ENCODE measurements at places on chromosomes 12 and 14. TPM values are rescaled to one million over a fixed set of nuclear protein-coding genes. Genes with fewer than 3 reads are reported as not detected.

DNA sequence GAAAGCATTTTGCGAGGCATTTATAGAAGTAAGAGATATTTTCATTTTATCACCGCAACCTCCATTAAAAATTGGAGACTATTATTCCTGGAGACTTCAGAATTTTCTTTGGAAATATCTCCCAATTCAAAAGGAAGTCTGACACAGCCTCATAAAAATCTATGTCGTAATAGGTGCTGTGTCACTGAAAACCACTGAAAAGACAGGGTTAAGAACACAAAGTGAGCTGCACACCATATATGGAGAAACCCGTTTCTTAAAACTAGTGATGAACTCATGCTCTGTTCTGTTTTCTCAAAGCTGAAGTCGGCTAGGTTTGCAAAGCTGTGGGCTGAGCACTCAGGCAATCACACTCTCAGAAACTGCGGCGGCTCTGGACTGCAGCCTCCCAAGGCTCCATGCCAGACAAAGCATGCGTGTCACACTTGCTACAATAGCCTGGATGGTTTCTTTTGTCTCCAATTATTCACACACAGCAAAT is at the start of gene GLIPR1:
TSS of gene GLIPR1 (plus strand) at position 287 of the 481 bp plus-strand sequence. CDS start at position 413, 126 bp downstream.
- peaks cover 69% of the 10 kb centered on the region for H3K4me1 ChIP-seq
- peak within 1 kb of the TSS; percentile 99 for H3K4me3 ChIP-seq
- no peaks in the 10 kb centered on the region for H3K27me3 ChIP-seq
- DNase-seq = peak; percentile 89
- peaks cover 31% of the 10 kb centered on the region for H3K36me3 ChIP-seq

CATSPERB gene
- total RNA-seq = 0.29 TPM

DNA sequence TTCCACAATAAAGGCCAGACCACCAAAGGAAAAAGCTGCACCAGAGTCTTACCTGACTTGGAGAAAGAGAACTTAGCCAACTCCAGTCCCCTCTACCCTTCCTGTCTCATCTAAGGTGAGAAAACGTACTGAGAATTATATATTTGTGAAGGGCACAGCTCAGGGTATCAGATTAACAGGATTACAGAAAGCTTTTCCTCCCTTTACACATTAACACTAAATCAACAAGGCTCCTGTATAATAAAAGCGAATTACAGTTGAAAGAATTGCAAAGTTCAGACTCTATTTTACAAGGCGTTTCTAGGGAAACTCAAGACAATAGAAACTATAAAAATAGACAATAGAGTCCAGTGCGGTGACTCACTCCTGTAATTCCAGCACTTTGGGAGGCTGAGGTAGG is 82.7 kb upstream of the RPL10L start:
- no peak for DNase-seq
- H3K36me3 ChIP-seq = no peaks in the 10 kb centered on the region
- no peaks in the 10 kb centered on the region for H3K4me1 ChIP-seq
- H3K4me3 ChIP-seq = no peak overlapping the region

HOXC11 gene
- total RNA-seq = not detected

TAS2R7 gene
- total RNA-seq = not detected

- peaks cover 56% of the 10 kb centered on the region for H3K27me3 ChIP-seq
- H3K4me3 ChIP-seq = no peak overlapping the region
- peaks cover 5% of the 10 kb centered on the region for H3K4me1 ChIP-seq
- H3K36me3 ChIP-seq = no peaks in the 10 kb centered on the region
- H3K27ac ChIP-seq = no peak overlapping the region
- DNase-seq = no peak
These were observed 135.1 kb downstream of the SAMD4A start for GRCh38 chr14:54702014-54702491.

DNA sequence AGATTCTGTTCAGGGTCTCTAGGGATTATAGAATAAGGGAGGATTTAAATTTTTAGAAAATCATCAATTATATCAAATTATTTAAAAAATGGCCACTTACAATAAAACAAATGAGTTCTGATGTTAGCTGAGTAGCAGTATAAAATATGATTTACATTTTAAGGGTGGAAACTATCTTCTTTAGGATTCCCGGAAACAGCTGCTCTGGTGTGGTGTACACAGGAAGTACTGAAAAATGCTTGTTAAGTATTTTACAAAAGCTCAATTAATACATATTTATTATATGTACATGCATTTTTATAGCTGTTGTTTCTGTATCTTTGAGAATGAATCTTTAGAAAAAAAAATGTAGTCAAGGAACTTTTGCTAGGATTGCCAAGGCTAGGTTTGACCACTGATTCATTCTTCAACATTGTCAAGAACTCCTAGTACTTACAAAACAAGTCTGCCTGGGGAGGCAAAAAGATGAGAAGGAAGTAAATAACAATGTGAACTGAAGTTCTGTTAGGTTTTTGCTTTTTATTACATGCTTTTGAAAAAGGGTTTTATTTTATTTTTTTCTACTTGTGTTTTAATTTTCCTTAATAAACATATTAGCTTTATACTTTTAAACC is 48.0 kb downstream of the ARF6 start:
- H3K4me1 ChIP-seq = peaks cover 54% of the 10 kb centered on the region
- H3K27me3 ChIP-seq = no peaks in the 10 kb centered on the region
- peak overlapping the region; percentile 78 for H3K27ac ChIP-seq
- DNase-seq = peak; percentile 44
- peaks cover 45% of the 10 kb centered on the region for H3K36me3 ChIP-seq
- no peak overlapping the region for H3K4me3 ChIP-seq

DNA sequence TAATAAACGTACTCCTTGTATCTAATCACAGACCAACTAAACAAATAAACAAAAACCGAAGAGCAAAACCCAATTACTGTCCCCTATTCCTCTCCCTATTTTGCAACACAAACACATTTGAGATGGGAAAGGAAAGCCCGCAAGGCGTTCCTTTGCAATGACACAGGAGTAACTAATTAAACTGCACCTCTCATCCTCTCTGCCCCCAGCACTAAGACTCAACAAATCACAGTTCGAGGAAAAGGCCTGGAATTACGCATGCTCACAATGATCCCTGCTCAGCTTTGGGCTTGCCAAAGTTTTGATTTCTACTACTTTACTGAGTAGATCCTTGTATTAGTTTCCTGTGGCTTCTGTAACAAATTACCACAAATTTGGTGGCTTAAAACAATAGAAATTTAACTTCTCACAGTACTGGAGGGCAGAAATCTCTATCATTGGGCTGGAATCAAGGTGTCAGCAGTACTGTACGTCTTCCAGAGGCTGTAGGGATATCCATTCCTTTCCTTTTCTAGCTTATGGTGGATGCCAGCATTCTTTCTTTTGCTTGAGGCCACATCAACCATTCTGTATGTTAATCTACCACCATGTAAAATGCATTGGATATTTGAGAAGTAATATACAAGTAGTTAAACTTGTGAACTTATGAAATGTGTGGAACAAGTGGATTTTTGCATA is 123.0 kb downstream of the NAV3 start:
- no peak for DNase-seq
- no peak overlapping the region for H3K4me3 ChIP-seq
- no peak overlapping the region for H3K27ac ChIP-seq

VPS37B gene
- total RNA-seq = 29.7 TPM

DNA sequence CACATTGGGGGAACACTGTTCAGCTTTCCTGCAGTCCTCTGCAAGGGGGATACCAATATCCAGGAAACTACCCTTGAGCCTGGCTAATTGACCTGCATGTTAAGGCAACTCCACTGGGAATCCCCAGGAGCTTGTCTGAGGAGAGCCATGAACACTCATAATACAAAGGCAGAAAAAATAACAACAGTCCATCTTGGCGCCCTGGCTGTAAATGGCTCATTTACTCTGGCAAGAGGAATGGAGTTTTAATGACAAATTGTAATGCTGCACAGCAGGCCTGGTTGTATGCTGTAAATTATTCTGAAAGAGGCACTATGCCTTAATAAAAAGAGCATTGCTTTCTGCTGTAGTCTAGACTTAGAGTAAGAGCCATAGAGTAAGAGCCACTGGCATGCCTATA is 58.3 kb downstream of the SLC8A3 start:
- no peaks in the 10 kb centered on the region for H3K36me3 ChIP-seq
- H3K4me3 ChIP-seq = no peak overlapping the region
- no peaks in the 10 kb centered on the region for H3K4me1 ChIP-seq
- no peak overlapping the region for H3K27ac ChIP-seq
- DNase-seq = no peak

DNA sequence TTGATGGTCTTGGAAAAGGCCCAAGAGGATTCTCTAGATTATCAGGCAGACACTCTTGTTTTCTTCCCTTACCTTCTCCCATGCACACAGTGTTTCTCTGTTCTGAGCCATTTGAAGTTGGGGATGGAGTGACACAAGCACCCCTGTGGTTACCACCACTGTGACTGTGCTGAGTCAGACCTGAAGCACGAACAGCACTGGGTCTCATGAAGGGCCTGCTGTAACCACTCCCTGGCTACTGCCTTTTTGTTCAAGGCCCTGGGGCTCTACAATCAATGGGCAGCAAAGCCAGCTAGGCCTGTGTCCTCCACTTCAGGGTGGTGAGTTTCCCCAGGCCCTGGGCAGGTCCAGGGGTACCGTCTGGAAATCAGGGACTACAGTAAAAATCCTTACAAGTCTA is 65.5 kb downstream of the TSPAN8 start:
- H3K36me3 ChIP-seq = no peaks in the 10 kb centered on the region
- DNase-seq = no peak
- H3K4me3 ChIP-seq = no peak overlapping the region
- no peak overlapping the region for H3K27ac ChIP-seq

CSAD gene
- 28.1 TPM for total RNA-seq

DNA sequence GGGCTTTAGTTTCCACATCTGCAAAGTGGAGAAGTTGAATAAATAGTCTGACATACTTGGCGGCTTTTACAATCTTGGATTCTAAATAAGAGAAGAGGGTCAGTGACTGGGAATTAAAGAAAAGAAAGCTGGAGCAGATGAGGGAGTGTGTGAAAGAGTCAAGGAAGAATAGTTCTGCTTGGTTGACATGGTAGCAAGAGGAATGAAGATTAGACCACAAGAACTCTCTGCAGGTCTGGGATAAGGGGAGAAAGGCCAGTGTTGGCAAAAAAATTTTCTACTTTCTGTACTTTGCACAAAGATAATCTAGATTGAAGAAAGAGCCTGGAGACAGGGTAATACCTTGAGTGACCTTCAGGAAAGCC is 5.9 kb downstream of the ITGB7 start:
- peak overlapping the region; percentile 76 for H3K4me3 ChIP-seq
- H3K27ac ChIP-seq = peak overlapping the region; percentile 94
- H3K27me3 ChIP-seq = no peaks in the 10 kb centered on the region
- DNase-seq = no peak
- peaks cover 70% of the 10 kb centered on the region for H3K36me3 ChIP-seq

DNA sequence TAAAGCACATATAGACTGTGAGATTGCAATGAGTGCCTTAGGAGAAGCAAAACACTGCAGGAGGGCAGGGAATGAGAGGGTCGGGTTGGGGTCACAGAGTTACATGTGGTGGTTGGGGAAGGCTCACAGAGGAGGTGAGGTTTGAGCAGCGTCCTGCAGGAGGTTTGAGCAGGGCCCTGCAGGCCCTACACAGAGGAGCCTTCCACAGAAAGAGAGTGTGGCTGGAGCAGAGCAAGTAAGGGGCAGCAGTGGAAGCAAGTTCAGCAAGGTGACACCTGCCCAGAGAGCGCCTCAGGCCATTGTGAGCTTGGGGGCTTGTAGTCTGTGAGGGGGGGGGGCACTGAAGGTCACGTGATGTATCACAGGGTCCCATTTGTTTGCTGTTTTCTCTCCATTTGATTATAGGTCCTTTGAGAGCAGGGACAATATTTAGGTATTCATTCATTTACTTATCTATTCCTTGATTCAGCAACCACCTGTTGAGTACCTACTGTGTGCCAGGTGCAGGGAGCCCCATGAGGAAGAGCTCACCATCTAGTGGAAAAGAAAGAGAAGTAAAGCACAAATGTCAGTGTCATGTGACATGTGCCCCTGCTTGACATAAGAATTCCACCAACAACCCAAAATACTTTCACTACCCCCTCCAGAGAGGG is 56.6 kb downstream of the GALNT16 start:
- no peaks in the 10 kb centered on the region for H3K36me3 ChIP-seq
- H3K27ac ChIP-seq = no peak overlapping the region
- peak; percentile 32 for DNase-seq
- H3K4me1 ChIP-seq = no peaks in the 10 kb centered on the region
- H3K27me3 ChIP-seq = no peaks in the 10 kb centered on the region

DNA sequence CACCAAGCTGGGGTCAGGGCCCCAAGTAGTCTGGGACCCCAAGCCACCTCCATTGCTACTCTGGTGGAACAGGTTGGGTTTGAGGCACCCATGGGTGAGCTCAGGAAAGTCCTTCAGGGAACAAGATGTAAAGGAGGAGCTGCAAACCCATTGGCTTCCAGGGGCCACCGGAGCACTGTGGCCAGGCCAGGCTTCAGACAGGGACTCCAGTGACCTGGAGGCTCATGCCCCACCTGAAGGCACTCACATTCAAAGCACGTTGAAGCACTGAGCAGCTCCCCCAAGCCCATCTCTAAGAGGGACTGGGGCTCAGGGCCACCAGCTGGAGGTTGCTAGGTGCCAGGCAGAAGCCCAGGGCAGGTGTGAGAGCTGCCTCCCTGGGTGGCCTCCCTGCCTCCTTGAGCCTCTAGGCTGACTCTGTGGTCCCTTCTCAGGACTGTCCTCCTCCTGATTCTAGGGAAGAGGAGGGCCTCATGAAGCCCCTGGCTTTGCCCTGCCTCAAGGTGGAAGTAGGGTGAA is 49.1 kb downstream of the FAM222A start:
- peaks cover 4% of the 10 kb centered on the region for H3K27me3 ChIP-seq
- H3K4me3 ChIP-seq = no peak overlapping the region
- H3K36me3 ChIP-seq = no peaks in the 10 kb centered on the region
- DNase-seq = no peak

RIPK3 gene
- 29.4 TPM for total RNA-seq

GRCh38 chr14:22466491-22466890 is 122.5 kb downstream of the DAD1 start:
- H3K4me1 ChIP-seq = no peaks in the 10 kb centered on the region
- H3K4me3 ChIP-seq = no peak overlapping the region
- no peak for DNase-seq
- H3K27ac ChIP-seq = no peak overlapping the region
- no peaks in the 10 kb centered on the region for H3K36me3 ChIP-seq

DNA sequence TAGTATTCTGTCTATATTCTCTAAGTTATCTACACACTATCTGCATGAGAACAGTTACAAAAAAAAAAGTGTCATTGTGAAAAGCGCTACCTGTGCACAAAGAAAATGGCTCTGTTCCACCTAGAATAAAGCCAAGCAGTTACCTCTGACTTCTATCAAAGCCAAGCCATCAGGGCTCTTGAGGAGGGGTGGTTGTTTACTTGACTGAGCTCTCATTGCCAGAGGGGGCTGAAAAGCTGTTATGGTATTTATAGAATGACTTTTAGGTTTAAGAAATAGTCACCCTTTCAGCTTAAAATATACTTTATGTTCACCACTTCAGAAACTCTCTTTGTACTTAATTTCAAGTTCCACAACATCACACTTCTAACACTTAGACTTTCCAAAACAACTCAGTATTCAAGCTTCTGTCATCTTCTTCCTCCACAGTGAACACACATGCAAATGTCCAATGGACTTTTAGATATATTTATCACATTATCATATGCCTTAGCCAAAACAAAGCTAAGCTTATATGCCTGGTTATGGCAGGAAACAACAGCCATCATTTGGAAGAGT is 7.5 kb downstream of the ITPR2 start:
- no peak overlapping the region for H3K27ac ChIP-seq
- H3K27me3 ChIP-seq = no peaks in the 10 kb centered on the region
- no peak overlapping the region for H3K4me3 ChIP-seq
- H3K4me1 ChIP-seq = peaks cover 17% of the 10 kb centered on the region
- no peak for DNase-seq

IFNG-AS1 gene
- total RNA-seq = not detected

TPH2 gene
- not detected for total RNA-seq

CELA1 gene
- not detected for total RNA-seq

C2CD5 gene
- 51.1 TPM for total RNA-seq

GRCh38 chr14:104924421-104925213 is at the start of gene PLD4:
Gene PLD4 (plus strand): TSS chr14:104924879. CDS start chr14:104927141, 2,262 bp downstream.
- no peak within 1 kb of the TSS for H3K4me3 ChIP-seq
- H3K27ac ChIP-seq = no peak within 1 kb of the TSS
- peaks cover 16% of the 10 kb centered on the region for H3K27me3 ChIP-seq
- H3K4me1 ChIP-seq = no peaks in the 10 kb centered on the region
- no peak for DNase-seq
- H3K36me3 ChIP-seq = no peaks in the 10 kb centered on the region
